ENCODE measurements at places on chromosomes 13 and 19.

GRCh38 chr19:11535792-11536595, 2.7 kb upstream of the CNN1 start:
- peak; percentile 84 for DNase-seq

DNA sequence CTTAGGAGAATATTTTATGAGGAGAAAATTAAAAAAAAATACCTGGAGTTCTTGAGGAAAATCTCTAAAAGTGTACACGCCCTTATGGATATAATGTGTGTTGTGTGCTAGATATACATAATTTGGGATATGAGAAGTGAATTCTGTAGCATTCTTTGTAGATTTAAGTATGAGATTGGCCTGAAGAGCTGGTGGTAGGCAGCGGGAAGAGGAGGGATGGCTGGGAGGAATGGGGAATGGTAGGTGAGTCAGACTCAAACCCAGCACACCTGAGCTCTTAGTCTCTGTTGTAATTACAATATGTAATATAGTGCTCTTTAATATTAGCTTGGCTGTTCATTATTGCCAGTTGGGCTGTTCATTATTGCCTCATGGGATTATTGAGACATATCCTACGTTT, 7.0 kb downstream of the CHAMP1 start:
- no peak for DNase-seq

DNA sequence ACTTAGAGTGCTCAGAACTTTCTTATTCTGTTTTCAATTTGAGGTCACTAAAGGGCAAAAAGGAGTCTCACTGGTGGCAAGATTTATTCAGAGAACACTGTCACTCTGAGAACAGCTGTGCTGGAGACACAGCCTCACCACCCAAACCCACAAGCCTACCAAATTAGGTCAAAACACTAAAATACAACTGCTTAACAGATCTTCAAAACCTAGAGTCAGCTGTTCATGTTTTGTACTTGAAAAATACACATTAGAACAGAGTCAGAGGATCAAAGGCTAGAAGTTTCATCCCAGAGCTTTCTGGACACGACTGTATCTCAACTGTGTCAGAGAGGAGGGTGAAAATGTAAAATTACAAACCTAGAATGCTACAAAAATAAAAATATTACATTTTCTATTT, 89.3 kb downstream of the MIPEP start:
- no peak for DNase-seq

GRCh38 chr13:50599046-50599445, 244.4 kb downstream of the DLEU7 start:
- DNase-seq = no peak

GRCh38 chr13:110542169-110542796, 19.2 kb downstream of the RAB20 start:
- no peak for DNase-seq

DNA sequence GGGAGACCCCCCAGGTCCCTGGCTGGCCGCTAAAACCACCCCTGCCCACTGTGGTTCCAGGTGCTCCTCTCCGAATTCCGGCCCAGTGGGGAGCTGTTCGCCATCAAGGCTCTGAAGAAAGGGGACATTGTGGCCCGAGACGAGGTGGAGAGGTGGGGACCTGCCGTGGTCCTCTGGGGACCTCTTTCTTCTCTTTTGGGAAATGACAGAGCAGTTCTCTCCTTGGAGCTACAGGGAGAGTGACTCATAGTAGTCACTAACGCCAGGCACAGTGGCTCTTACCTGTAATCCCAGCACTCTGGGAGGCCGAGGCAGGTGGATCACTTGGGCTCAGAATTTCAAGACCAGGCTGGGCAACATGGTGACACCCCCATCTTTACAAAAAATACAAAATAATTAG, 7.3 kb downstream of the PTGER1 start:
- no peak for DNase-seq

DNA sequence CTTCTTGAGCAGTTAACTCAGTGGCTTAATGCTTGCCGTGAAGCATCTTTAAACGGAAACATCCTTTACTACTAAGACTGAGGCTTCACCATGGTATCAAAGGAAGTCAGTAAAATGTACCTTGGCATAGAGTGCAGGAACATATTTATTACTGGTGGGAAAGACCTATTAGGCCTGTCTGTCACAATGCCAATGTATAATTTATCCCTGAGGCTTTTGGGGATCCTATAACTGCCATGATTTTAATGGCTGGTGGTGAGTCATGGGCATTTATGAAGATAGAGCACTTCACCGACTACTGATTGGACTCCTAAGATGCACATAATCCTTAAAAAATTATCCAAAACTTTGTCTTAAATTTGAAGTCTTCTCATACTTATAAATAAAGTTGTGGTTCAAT, 79.6 kb downstream of the FGF14 start:
- no peak for DNase-seq
